ENCODE measurements at places on chromosomes 4 and X.

DNA sequence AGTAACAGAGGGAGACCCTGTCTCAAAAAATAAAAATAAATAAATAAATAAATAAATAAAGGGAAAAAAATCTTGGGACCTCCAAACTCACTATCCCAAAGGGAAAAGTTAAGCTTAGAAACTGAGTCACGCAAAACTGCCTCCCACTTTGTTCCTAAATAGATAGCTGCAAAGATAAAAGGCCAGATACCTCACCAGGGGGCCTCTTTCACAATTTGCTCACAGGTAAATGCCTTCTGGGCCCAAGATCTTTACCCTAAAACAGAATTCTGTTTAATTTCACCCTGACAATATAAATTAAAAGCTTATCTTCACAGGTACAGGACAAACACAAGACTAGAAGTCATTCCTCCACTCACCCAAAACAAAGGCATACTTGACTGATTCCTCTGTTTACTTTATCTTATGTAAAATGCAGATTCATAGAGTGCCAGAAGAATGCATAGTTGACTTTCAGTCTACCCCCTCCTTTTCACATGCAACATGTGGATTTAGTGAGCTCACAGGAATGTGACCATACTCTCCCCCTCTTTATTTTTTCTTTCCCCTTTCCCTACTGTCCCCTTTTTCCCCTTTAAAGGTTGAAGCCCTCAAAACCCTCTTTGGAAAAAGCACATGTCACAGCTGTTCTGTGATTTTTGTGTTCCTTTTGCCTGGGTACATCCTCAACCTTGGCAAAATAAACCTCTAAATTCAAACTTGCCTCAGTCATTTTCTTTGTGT, 23.4 kb downstream of the ELF2 start:
- no peak for DNase-seq

GRCh38 chrX:103376979-103377324, 614 bp downstream of the BEX3 start:
- DNase-seq, result no peak

GRCh38 chrX:117839544-117839943, 277.1 kb downstream of the KLHL13 start:
- DNase-seq, result no peak

DNA sequence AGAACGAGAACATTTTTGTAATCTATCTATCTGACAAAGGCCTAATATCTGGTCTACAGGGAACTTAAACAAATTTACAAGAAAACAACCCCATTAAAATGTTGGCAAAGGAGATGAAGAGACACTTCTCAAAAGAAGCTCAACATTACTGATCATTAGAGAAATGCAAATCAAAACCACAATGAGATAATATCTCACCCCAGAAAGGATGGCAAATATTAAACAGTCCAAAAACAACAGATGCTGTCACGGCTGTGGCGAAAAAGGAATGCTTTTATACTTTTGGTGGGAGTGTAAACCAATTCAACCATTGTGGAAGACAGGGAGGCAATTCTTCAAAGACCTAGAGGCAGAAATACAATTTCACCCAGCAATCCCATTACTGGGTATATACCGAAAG, 2284.8 kb downstream of the ARAP2 start:
- DNase-seq, result no peak

DNA sequence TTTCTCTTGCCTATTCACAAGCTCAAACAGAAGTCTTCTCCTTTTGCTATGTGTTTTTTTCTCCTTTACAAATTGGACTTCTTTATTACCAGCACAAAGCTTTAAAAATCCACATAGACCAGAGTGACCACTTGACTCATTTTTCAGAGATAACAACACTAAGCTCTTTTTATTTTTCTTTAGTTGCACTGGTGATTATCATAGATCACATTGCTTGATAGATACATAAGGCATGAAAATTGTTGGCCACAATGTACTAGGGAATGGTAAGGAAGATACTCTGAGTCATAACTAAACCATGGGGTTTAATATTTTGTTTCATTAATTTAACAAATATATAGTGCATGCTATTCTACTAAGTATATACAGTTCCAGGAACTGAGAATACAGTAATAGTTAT, 159.0 kb downstream of the GASK1B start:
- DNase-seq, result no peak

GRCh38 chr4:155908187-155909139, 5.0 kb downstream of the TDO2 start:
- no peak for DNase-seq

GRCh38 chr4:89072921-89073320, 15.9 kb upstream of the FAM13A start:
- no peak for DNase-seq

- peak; percentile 75 for DNase-seq
Measured at GRCh38 chr4:48898733-48899431, 7.7 kb downstream of the OCIAD2 start.

- no peak for DNase-seq
Measured at GRCh38 chrX:6071731-6072130, 156.9 kb downstream of the NLGN4X start.

DNA sequence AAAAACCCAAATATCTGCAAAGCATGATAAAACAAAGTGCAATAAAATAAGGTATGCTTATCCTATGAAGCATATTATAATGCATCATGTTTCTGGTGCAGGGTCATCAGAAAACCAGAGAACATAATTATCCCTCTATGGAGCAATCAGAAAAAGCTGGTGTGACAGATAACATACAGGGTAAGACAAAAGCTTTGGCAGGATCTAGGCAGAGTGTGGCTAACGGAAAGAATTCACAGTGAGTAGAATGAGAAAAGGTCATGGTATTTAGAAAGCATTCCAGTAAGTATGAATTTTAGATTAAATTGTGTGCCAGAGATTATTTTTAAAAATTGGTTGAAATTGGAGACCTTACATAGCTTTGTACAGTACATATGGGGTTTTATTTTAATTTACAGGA, 29.0 kb upstream of the UGT2B4 start:
- DNase-seq, result no peak

DNA sequence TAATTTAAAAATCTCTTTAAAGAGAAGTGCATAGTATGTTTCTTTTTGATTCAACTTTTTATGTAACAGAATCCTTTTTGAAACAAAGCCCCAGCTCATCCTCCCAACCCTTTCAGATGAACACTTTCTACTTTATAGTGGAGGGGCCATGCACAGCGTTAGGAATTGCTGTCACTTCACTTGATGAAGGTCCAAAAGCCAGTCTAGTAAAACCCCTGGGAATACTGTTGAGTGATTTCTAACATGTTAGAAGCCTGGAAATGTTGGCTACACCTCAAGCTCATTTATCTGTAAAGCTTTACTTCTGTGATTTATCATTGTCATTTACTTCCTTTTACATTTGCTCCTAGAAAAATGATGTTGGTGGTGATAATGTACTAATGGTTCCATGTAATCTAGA, 1608.9 kb upstream of the TENM3 start:
- DNase-seq, result no peak

DNA sequence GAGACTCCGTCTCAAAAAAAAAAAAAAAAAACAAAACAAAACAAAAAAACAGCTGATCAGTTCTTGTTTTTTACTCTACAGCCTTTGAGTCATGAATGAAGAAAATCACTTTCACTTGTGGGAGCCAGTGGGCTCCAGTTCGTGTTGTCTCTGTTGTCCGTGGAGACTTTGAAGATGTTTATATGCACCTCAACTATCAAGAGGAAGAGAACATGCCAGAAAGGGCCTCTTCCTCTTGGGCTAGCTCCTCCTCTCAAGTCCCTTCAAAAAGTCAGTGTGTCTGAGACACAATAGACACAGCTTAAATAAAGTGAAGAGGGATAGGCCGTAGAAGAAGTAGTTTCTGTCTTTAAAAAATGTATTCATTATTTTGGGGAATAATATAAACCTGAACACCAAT, 182.7 kb downstream of the KDR start:
- DNase-seq, result no peak

DNA sequence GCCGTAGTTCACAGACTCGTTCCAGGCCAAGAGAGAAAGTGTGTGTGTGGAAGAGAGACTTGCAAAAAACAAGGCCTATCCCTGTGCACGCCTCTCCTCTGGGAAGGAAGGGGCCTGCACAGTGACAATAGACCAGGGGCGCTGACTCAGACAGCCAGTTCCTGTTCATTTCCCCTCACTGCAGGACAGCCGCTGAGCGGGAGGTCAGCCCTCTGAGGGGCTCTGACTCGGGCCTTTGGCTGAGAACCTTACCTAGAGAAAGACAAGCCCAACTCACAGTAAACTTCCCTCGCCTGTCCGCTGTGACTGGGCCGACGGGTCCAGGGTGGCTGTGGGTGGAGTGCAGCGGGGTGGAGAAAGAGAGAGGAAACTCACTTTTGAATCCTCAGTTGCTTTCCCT, 52.1 kb downstream of the RTL5 start:
- DNase-seq, result peak; percentile 11

GRCh38 chr4:7435471-7436061, 836 bp upstream of the PSAPL1 start:
- no peak for DNase-seq

- DNase-seq, result no peak
Measured at GRCh38 chr4:143623896-143624295, 76.6 kb downstream of the FREM3 start.

- DNase-seq, result peak; percentile 15
Measured at GRCh38 chr4:64781737-64782326, 372.6 kb upstream of the TECRL start.

- DNase-seq, result no peak
Measured at GRCh38 chrX:119552508-119552907, 12.7 kb downstream of the STEEP1 start.

DNA sequence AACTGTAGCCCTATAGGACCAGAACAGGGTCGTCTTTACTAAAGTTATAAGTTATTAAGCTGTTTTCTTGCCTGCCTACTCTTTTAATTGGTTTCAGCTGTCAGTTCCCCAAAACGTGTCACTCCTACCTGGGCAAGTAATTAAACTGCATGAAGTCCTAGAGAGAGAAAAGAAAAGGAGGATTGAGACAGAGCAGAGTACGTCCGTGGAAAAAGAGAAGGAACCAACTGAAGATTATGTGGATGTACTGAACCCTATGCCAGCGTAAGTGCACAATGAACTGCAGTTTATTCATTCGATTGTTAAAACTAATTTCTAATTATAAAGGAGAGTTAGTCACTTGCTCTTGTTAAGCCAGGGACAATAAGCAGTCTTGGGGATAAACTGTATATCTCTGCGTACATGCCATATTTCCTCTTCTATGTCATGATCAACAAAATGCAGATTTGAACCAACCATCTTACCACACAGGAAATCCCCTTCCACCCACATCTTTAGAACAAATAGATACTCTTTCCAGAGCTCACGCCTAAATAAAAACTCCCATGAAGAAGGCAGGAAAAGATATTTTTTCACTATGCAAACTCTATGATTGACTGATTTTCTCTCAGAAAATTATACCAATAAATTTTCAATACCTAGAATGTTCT, 22.8 kb downstream of the STAP1 start:
- no peak for DNase-seq

DNA sequence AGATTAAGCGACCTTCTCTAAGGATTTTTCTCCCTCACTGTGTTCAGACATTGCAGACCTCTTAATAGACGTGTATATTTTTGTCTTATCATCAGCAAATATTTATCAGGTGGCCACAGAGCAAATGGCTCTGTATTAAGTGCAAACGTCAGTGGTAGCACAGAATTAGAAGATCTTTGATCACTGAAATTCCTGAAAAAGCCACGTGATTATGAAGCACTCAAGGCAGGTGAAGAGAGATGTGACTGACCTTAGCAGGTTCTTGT, 105.9 kb upstream of the TBC1D9 start:
- DNase-seq, result no peak

DNA sequence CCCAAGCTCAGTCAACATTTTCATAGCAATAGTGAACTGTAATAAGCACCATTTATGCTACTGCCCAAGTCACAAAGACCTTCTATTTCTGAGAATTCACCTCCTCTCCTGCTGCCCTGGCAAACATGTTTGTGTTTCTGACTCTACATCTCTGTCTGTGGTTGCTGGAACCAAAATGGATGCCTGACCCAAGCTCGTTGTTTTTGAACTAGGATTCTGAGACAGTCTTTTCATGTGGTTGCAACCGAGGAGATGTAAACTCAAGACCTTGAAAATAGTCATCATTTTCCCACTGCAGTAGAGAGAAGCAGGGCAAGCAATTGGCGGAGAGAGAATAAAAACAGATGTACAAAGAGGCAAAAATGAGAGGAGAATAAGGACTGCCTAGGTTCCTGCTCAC, 160.2 kb downstream of the RAB28 start:
- DNase-seq, result no peak

DNA sequence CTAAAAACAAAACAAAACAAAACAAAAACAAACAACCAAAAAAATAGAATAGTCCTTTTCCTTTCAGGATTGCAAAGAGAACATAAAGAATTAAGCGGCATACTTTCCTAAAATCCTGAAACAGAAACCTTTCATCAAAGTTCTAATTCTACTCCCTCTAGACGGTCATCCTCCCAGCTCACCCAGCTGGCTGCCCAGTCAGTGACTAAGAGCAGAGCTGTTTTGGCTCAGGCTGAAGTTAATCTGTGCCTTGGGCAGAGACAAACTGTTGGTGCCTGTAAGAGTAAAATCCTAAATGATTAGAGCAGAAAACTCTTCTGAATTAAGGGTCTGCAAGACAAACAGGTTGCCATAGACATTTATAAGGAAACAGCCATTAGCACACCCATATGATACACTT, 17.6 kb upstream of the WAS start:
- no peak for DNase-seq

DNA sequence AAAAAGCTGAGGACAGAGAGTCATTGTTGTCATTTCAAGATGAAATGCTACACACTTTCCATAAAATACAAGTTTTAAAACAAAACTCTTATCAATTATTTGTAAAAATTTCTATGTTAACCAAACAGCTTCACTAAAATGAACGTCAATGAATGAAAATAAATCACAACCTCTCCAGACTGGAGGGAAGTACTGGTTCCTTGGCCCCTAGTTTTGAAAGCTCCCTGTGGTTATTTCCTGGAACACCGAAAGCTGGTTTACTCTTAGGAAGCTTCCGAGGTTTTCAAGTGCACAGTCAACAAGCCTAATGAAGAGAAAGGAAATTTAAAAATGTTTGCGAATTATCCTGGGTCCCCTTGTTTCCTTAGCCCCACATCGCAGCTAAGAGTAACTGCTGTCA, 191.1 kb upstream of the TTC29 start:
- no peak for DNase-seq

GRCh38 chrX:14084466-14084865, 54.8 kb upstream of the GEMIN8 start:
- no peak for DNase-seq

GRCh38 chrX:50456712-50457484, 13.7 kb downstream of the DGKK start:
- DNase-seq, result peak; percentile 74

DNA sequence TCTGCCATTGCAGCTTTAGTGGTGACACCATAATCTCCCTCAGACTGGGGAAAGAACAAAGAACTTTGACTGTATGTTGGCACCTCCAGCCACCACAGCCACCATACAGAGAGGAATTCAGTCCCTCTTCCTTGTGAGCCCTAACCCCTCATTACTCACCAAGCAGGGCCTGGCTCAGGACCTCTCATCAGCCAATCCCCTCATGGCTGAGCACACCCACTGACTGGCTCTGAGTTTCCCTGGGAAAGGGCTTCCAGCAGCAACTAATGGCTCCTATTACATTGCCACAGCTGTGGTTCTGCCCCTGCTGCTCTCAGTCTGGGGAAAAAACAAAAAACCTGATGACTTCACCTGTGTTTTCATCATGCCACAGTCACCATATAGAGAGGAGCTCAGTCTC, 1482.6 kb downstream of the FAM133A start:
- DNase-seq, result no peak

Data from AML-193 (cell line).